Bronchial epithelial cell (primary cell): ENCODE measurements at places on chromosomes 2 and 18. TPM values are rescaled to one million over a fixed set of nuclear protein-coding genes. Genes with fewer than 3 reads are reported as not detected.

- DNase-seq: no peak
Observed at GRCh38 chr2:216757532-216757931, 62.2 kb upstream of the IGFBP5 start.

- DNase-seq: no peak
Observed at GRCh38 chr2:119293900-119294299, 70.3 kb downstream of the STEAP3 start.

- peak; percentile 30 for DNase-seq
Observed at GRCh38 chr2:55026202-55026601, 24.0 kb downstream of the RTN4 start.

DNA sequence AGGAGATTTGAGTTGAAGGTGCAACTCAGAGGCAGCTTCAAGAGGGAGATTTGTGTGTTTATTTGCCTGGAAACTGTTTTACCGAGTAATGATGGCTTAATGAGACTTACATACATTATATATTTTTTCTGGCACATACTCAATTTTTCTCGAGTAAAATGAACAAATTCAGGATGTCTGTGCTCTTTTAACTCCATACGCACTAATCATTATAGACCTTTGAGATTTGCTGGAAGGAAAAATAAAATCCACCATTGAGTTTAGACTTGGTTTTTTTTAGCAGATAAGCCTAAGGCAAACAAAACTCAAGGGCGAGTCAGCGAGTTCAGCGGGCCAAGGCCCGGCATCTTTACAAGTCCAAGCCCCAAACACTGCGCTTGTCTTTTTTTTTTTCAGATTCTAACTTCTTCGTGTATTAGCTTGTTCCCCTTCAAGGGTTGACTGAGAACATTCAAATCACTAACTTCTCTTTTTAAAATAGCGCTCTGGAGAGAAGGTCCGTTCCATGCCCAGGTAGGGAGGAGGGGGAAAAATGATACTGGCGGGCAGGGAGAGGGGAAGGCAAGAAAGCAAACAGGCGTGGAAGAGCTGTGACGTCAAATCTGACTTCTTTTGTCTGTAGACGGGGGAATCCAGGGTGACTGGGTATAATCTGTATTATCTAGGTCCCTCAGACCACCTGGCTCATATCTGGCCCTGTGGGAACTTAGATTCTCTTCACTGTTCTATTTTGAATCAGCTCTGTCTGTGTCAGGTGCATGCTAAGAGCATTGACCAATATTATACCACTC is 72.7 kb upstream of the MAP3K20 start:
- peak; percentile 29 for DNase-seq

Gene BCL2
- 1.5 and 2.4 TPM in 2 replicates for total RNA-seq

Gene ALK
- total RNA-seq: not detected in 2 replicates
